ENCODE measurements at places on chromosomes 11 and 22.

DNA sequence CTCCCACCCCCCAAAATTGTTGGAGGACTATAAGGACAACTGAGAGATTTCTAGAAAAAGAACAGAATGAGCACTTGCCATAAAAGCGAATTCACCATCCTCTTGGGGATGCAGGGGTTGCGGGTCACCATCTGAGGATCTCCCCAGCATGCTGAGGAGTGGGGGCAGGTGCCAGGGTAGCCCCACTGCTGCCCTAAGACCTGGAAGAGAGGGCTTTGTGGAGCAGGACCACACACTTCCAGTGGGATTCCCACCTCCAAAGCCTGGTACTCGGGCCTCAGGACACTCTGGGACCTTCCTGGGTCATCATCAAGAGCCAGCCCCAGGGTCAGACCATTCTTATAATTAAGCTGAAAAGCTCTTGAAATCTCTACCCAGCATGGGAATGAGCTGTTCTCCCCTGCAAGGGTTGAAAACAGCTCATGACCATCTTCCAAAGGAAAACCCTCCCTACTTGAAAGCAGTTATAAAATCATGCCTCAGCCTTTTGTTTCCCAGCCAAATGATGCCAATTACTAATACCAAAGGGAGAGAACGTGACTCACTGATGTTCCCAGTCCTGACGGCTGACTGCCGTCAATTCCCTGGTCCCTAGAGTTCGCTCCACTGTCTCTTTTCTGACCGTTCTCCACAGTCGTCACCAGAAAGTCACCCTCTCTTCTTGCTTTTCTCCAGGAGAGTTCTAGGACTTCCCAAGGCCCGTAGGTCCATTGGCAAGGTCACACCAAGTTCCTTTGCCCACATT, 76.8 kb upstream of the CREB3L1 start:
- DNase-seq, result no peak

- DNase-seq, result peak; percentile 1
Measured at GRCh38 chr11:1128311-1129142, 29.2 kb upstream of the MUC5AC start.

DNA sequence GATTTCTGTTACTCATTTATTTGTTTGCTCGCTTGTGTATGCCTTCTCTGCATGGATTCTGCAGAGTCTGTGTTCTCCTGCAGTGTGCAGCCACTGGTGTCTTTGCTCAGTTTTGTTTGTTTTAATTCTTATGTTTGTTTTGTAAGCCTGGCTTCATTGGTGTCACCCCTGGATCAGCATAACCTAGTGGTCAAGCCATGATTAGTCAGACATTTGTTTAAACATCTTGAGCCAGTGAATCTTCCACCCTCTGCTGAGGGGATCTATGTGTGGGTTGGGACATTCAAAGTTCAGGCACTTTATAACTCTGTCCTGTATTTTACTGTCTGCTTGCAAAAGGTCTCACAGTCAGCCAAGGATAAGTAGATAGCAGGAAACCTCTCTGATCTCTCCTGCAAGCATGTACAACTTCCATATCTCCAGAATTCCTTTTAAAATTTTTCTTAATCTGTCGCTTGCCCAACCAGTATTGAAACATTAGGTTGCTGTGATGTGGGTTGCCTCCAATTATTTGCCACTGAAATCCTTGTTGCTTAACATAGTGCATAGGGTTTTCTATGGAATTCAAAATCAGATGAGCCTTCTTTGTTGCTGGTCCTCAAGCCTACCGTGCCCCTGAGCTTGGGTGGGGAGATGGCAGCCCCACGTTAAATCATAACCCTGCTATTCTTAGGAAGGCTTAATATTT, 86.8 kb downstream of the KCNQ1OT1 start:
- DNase-seq, result no peak

DNA sequence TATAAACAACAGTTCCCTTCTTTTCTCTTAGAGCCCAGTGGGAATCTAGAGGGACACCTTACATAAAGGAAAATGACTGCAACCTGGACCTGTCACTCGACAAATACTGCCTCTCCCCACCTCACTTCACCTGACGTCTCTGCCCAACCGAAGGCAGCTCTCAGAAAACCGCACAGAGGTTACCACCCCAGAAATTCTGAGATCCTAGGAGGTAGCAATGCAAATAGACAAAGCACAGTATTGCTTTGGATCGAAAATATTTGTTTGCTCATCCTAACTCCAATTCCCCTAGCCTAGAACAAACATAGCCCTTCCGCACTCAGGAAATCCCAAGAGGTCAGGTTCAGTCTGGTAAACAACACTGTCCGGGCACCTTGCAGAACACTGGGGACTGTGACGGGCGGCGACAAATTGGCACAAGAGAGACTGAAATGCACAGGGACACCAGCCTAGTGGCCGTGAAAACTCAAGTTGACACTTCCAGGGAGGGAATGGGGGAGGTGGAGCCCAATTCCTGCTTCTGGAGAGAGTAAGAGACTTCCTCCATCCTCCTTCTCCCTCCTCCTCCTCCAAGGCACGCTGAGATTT, 420 bp upstream of the TRIM44 start:
- peak; percentile 26 for DNase-seq

DNA sequence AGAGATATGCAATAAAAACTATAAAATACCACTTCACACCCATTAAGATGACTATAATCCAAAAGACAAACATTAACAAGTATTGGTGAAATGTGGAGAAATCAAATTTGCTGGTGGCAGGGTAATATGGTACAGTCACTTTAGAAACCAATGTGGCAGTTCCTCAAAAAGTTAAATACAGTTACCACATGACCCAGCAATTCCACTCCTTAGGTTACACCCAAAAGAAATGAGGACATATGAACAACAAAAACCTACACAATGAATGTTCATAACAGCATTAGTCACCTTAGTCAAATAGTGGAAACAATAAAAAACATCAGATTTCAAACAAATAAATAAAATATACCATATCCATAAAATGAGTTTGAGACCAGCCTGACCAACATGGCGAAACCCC, 52.6 kb downstream of the RDX start:
- no peak for DNase-seq

- no peak for DNase-seq
Measured at GRCh38 chr11:59558270-59558643, 46.9 kb downstream of the OR4D9 start.

DNA sequence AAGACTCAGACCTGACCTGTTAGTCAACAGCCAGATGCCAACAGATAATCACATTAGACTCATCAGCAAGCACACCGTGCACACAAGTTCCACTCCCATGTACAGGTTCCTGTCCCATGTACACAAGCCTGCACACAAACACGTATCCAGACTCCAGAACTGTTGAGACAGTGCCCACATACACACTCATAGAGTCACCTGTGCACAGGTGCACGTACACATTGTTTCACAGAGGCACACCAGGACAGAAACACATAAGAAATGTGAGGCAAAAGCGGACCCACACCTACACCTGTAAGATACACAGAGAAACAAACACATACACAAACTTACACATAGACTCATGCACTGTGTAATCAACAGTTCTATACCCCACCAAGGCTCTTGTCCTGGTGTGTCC, 2.7 kb upstream of the ZNF74 start:
- DNase-seq, result no peak

DNA sequence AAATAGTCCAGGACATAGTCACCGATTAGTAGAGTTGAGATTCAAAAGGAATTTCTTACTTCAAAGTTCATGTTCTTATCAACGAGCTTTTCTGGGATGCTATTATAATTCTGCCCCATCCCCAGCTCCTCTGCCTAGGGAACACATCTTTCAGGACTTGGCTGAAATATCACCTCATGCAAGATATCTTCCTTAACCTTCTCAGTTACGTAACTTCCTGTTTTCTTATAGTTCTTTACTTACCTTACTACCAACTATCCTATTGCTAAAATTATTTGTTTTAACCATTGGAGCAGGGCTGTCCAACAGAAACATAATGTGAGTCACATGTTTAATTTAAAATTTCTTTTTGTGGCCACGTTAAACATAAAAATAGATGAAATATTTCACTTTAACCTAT, 2.3 kb downstream of the NARS2 start:
- DNase-seq, result no peak

GRCh38 chr11:35302398-35302797, 117.0 kb downstream of the SLC1A2 start:
- no peak for DNase-seq

GRCh38 chr11:291281-292210, 2.6 kb downstream of the PGGHG start:
- DNase-seq, result no peak

GRCh38 chr11:35065566-35065965, 73.4 kb upstream of the CD44 start:
- DNase-seq, result no peak

- no peak for DNase-seq
Measured at GRCh38 chr22:42811459-42811858, 45.6 kb downstream of the ARFGAP3 start.

GRCh38 chr11:108654994-108655631, 9.8 kb upstream of the DDX10 start:
- peak; percentile 72 for DNase-seq

DNA sequence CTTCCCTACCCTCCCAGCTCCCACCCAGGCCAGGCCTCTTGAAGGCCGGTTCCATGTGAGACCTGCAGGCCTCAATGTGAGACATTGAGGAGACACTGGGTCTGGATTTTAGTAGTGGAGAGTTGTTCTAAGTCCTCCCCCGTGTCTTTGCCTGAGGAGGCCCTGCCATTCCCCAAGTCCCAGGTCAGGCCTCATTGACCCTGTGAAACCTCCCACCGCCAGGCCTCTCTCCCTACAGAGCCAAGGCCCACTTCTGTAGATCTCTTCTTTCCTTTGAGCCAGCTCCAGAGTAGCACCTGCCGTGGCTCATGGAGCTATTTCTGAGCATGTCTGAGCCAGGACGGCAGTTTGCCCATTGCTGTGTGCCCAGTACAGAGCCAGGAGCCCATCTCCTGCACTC, 1419.6 kb downstream of the TBC1D22A start:
- DNase-seq, result no peak

- peak; percentile 38 for DNase-seq
Measured at GRCh38 chr11:58513747-58514367, 6.0 kb upstream of the OR5B21 start.

DNA sequence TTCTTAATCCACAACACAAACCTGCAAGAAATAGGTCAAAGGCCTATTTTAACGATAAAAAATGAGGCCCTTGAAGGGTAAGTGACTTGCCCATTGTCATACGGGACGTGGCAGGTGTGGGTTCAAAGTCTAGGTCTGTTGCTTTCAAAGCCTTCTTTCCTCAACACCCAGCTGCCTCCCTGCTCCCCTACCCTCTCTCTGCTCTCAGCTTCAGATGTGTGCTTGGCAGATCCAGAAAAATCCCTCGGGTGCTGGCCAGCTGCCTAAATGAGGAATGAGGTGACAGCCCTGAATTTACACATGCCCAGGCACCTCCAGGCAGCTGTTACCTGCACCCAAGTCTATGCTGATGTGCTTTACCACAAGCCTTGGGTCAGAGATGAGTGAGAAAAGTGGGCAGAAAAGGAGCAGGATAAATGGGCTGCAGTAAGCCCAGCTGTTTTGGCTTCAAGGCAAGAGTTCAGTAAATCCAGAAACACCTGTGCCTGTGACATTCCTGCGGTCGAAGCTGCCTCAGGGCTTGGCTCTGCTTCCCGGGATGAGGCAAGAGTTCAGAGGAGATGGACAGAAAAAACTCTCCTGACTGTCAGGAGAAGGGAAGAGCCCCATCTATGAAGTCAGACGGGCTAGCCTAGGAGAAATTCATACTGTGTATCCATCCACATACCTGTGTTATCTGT, 49.9 kb upstream of the LDLRAD3 start:
- no peak for DNase-seq

DNA sequence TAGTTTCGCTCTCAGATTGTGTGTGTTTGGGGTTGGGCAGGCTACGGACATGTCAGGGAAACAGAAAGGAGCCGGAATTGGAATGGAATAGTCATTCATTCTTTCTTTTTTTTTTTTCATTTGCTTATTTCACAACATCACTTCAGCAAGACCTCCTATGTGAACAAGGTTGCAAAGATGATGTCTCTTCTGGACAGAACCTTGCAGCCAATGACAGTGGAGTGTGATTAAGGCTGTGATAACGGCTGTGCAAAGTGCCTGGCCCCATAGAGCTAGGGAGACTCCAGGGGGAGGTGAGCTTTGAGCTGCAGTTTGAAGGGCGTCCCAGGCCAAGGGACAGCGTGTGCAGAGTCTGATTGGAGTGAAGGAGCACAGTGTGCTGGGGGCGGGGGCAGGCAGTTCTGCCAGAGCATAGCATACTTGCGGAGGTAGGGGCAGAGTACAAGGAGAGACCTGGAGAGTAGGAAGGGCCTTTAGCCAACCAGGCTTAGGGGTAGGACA, 3.4 kb downstream of the TIGD3 start:
- DNase-seq, result no peak

DNA sequence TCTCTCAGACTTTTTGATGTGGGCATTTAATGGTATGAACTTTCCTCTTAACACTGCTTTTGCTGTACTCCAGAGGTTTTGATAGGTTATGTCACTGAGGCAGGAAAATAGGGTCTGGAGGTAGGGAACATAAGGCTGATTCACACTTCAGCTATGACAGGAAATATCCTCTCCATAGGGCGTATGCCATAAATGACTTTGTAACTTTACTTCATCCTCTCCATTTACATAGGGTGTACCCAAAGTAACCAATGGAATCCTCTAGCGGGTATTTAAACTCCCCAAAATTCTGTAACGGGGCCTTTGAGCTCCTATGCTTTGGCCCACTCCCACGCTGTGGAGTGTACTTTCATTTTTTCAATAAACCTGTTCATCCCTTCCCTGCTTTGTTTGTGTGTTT, 49.5 kb downstream of the OR2AT4 start:
- DNase-seq, result no peak

- no peak for DNase-seq
Measured at GRCh38 chr11:121703201-121703600, 250.4 kb upstream of the SORL1-AS1 start.

GRCh38 chr11:47325271-47326041, 27.0 kb downstream of the MYBPC3 start:
- DNase-seq, result no peak

GRCh38 chr22:25153961-25154666, 45.5 kb upstream of the CRYBB3 start:
- no peak for DNase-seq

DNA sequence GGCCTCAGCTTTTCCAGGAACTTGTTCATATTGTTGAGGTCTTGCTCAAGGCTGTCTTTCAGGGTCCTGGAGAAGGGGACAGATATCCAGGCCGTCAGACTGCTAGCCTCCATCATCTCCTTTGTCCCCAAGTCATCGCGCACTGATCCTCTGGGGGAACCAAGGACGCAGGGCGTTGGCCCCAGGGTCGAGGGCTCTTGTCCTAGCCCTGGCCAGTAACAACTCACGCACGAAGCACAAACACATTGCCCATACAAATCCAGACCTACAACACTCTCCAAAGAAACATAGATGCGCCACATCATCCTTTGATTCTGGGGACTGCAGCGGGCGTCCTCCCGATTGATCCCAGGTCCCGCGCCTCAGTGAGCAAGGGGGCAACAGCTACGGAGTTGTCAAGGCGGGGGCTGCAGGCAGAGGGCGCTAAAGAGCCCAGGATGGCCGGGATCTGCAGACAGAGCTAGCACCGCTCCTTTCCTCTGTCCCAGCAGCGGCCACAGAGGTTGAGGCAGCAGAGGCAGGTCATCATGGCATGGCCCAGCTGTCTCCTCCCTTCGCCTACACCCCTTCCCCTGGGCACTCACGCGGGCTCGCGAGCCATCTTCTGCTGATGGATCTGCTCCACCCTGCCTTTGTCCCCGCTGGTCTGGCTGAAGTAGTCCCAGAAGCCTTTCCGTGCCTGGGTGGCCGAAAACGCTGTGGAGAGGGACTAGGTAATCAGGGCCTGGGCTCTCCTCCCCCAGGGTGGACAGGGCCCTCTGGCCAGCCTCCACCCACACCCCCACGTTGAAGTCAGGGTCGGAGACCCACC, 472 bp downstream of the APOA5 start:
- DNase-seq, result peak; percentile 84
